ENCODE measurements at places on chromosomes 11 and 22.

GRCh38 chr11:1924646-1925372 is 5.3 kb downstream of the TNNT3 start:
- no peak for ATAC-seq

DNA sequence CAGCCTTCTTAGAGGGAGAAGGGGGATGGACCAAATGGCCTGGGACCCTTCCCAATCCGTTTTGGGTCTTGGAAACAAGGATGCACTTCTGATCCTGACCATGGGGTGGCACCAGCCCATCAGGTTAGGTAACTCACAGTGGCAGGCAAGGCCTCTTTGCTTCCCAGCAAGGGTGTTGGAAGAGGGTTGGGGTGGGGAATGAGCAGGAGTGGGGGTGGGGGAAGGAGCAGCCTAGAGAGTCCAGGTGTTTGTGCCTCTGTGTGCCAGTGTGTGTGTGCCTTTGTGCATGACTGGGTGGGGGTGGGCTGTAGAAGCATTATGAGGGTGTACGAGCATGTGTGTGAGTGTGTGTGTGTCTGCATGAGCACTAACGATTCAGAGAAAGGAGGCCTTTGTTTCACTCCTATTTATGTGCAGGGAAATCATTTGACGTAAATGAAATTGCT is 213.1 kb downstream of the INSC start:
- no peak for ATAC-seq

- peak; percentile 31 for ATAC-seq
Measured at GRCh38 chr22:30514252-30514651, 8.8 kb upstream of the SEC14L4 start.

GRCh38 chr22:29654420-29654819 is 51.0 kb downstream of the NF2 start:
- no peak for ATAC-seq

GRCh38 chr11:76293189-76293631 is 86.9 kb upstream of the WNT11 start:
- ATAC-seq = peak; percentile 82

DNA sequence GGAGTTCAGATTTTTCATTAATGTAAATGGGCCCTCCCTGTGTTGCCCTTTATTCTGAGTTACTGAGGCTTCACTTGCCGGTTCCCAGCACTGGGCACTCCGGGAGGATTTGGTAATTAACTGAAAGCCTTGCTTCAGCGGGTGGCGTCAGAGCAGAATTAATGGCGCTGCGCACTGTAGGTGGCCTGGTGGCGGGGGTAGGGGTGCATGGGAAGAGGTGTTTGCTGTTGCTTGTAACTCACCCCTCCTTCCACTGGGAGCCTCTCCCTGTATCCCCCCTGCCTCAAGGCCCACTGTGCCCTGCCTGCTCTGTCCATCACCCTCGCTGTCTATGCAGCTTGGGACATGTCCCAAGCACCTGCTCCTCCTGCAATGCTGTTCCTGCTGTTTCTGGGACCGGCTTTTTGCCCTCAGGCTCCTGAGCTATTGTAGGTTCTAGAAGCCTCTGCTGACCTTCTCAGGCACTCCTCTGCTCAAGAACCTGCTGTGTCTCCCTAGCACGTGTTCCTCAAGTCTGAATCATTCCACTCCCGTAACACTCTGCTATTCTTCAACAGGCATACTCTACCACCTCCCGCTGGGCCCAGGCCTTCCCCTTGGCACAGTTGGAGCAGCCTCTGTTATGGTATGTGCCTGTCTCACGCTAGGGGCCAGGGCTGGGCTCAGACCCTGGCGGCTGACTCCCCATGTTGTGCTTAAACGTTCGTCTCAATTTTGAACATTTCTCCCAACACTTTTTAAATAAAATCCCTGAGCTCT is 24.4 kb downstream of the ARHGAP8 start:
- ATAC-seq = no peak

DNA sequence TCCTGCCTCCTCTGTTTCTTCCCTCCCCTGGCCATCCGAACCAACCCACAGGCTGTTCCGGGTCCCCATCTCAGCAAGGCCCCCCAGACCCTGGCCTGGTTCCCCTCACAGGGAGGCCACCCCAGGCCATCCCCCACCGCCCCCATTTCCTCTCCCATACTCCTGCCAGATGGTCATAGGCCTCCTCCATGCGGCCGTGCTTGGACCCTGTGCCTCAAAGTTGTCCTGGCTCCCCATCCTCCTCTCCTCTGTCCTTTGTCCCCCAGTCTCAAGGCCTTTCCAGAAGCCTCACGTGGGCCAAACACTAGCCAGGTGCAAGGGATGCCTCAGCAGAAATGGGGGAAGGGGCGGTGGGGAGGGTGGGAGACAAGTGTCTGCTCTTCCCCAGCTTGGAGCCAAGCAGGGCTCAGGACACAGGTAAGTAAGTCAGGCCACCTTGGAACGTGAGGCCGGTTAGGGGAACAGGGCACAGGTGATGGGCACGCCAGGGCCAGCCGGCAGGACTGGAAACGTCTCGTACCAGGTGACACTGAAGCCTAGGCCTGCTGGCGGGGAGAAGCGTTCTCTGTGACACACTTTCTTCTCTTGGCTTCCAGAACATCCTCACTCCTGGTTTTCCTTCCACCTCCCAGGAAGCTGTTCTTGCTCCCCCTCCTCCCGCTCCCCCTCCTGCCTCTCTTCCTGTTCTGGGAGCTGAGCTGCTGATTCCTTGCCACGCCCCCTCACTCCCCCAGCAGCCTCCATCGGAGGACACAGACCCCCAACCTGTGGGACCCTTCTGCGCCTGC is 31.5 kb upstream of the SLC22A12 start:
- ATAC-seq = no peak

DNA sequence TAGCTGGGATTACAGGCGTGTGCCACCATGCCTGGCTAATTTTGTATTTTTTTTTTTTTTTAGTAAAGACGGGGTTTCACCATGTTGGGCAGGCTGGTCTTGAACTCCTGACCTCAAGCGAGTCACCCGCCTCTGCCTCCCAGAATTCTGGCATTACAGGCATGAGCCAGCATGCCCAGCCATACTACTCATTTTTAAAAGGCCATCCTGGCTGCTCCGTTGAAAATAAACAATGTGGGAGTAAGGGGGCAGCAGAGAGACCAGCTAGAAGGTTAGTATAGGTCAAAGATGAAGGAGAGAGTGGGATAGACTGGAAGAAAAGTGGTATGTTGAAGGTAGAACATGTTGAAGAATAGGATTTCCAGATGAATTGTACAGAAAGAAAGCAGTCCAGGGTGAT is 17.6 kb upstream of the LIN7C start:
- no peak for ATAC-seq

- ATAC-seq = no peak
Measured at GRCh38 chr22:49340406-49340805, 487.3 kb downstream of the BRD1 start.

DNA sequence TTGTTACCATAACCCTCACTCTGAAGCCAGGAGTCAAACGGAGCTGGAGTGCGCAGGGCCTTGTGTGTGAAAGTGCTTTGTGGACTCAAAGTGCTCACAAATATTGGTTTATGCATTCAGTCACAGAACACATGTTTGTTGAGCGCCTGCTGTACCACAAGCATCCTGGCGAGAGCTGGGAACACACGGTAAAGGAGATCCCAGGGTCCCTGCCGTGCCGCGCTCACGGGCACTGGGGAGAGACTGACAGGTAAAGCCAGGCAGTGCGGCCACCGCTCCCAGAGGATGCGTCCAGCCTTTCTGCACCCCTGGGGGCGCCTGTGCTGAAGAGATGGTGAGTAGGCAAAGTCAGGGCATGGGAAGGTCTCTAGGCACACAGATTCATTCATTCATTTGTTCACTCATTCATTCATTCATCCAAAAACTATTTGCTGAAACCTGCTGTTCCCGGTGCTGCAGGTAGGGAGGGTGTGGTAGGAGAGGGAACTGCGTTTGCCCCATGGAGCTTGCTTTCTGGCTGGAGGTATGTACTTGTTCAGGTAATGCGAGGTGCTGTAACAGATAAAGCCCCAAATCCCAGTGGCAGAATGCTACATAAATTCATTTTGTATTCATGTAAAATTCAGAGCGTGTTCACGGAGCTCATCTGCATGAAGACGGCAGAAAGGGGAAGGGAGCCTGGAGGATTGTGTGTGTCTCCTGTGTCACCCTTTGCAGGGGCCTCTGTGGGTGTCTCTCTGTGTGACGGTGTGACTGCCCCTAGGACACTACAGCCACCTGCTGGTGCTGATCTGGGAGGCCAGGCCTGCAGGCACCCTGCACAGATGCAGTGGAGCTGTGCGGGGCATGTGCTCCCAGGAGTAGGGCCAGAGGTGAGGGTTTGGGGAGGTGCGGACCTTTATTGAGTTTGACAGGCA is 167.0 kb upstream of the B3GAT1 start:
- no peak for ATAC-seq

GRCh38 chr11:76566811-76567210 is 103.7 kb downstream of the LRRC32 start:
- ATAC-seq = no peak

Data from stimulated activated memory B cell treated with anti-CD40 and anti-IgM and Interleukin-4, amounts not matched to agents 10 μg/mL and 1 μg/mL and 100 μg/mL, for 72 hours (primary cell).